Hematopoietic multipotent progenitor cell treated with erythropoietin and hydrocortisone succinate and interleukin-3 and kit ligand, for 15 days (in vitro differentiated cells): ENCODE measurements at places on chromosomes 1 and 21.

GRCh38 chr1:60620087-60620486, 462.3 kb upstream of the NFIA start:
- no peak for DNase-seq

DNA sequence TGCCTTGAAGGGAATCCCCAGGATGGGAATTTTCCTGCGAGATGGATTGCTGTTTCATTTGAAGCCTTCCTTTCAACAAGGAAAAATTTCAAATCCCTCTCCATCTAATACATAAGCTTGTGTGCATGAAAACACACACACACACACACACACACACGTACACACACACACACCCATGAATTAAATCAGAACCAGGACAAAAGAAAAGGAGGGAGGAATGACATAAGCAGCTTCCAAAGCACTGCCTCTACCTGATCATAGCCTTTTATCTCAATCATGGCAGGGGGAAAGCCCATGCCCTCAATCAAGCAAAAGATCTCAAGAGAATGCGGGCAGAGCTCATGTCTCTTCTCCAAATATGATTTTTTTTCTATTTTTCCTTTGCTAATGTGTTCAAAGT, 139.7 kb downstream of the SLC44A5 start:
- DNase-seq, result no peak

GRCh38 chr1:7915826-7916500, 24.7 kb downstream of the TNFRSF9 start:
- no peak for DNase-seq

GRCh38 chr1:232012773-232013386, 386.3 kb downstream of the DISC1 start:
- no peak for DNase-seq

DNA sequence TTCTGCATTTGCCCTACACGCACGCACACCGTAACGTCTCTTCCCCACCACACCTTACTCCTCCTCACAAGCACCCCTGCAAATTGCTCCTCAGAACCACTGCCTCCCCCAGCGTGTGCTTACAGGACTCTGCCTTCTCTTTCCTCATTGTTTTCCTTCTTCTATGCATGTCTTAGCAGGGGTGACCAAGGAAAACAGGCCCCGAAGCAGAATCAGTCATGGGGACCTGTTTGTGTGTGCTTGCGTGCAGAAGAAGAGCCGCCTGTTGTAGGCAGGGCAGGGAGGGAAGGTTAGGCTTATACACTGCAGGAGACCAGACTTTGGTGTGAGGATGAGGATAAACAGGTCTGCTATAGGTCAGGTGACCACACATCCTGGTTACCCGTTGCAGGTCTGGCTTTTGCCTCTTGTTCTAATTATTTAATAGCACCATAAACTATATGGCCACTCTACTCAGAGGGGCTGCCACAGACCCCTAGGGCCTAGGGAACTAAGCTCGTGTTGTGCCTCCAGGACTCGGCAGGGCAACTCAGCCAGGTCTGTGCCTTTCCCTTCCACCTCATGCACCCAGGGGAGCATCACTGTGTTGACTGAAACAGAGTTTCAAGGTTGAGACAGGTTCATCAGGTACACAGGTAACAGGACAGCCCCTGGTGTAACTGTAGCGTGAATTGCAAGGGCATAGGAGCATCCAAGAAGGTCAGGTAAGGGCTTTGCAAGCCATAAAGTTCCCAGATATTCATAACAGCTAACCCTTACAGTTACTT, 60.8 kb upstream of the EPS8L3 start:
- DNase-seq, result no peak

DNA sequence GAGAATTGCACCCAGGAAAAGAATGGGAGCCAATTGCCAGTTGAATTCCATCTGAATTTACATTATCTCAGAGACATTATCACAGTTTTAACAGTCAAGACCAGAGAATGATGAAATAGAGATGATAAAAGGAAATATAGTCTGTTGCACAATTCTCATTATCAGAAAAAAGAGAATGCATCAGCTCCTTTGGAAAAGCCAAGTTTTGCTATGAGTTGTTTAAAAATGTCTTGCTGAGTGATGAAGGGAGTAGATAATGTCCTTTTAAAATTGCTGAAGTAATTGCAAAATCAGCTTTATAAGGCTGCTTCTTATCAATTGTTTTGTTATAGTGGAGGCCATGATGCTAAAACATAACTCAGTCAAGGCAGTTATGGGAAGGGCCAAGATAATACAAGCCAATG, 37.9 kb upstream of the EEIG2 start:
- no peak for DNase-seq

DNA sequence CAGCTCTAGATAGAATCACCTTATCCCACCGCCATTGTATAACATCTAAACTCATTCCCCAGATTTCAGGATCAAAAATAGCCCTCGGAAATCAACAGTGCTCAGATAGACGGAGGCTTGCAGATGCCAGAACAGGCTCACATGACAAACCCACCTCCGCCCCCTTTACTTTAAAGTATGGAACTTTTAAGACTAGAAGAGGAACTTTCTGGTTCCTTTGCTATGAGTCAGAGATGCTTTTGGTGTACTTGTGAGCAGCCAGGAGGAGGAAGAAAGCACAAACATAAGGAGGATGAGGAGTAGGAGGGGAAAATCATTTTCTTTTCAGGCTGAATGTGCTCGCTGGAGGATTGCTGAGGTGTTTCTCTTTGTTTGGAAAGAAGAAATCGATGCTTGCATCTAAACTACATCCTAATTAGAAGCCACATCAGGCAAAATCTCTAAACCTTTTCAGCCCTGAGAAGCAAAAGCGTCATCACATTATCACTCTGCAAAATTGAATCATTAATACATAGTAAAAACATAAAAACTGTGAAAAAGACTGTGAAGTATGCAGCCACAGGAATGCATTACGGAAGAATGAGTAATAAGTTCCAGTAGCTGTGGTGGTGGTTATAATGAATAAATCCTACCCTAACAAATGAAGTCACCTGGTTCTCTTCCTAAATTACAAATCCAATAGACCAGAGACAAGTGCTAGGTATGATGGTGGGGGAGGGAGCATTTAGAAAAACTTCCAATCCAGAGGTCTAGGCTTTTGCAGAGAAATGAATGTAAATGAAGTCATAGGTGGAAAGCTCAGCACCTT, 251.3 kb downstream of the KCNH1 start:
- no peak for DNase-seq

DNA sequence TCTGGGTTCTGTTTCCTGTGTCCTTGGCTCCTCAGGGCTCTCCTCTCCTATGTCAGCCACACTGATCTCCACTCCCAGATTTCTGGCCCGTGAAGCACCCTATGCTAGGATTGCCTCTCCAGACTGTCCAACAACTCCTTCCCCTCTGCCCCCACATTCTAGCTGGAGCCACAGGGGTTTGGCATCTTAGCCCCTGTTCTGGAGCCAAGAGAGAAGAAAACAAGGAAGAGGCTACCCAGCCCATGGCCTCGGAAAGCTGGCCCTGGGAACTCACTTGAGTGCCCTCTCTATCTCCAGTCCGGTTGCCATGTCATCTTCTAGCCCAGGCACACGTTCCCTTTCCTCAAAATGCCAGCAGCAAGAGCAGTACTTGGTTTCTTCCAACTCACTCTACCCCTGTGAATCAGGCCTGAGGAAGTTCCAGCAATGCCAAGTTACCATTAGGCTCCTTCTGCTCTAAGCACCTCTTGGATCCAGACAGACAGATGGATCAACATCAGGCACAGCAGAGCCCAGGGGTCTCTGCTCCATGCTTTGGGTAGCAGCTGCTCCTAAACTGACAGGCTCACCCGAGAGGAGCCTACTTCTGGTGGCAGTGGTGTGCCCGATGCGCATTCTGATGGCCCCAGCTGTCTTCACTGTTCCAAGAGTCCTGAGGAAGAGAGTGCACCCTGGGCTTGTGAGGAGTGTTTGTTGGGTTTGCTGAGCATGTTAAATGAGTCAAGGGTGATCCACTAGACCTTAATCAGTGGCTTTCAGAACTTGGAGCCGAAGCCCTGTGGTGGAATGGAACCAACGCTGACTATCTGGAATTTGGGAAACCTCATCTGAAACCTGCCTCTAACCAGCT, 11.6 kb upstream of the GPR61 start:
- DNase-seq, result no peak

- DNase-seq, result no peak
Measured at GRCh38 chr1:218369688-218370511, 24.8 kb downstream of the TGFB2 start.

- DNase-seq, result no peak
Measured at GRCh38 chr21:43275421-43276211, 106.8 kb downstream of the CRYAA start.

GRCh38 chr1:203278082-203278884, 27.0 kb upstream of the BTG2 start:
- no peak for DNase-seq

GRCh38 chr21:41900401-41900800, 21.3 kb upstream of the PRDM15 start:
- DNase-seq, result no peak

- no peak for DNase-seq
Measured at GRCh38 chr1:13662493-13662892, 37.5 kb upstream of the PRDM2 start.

DNA sequence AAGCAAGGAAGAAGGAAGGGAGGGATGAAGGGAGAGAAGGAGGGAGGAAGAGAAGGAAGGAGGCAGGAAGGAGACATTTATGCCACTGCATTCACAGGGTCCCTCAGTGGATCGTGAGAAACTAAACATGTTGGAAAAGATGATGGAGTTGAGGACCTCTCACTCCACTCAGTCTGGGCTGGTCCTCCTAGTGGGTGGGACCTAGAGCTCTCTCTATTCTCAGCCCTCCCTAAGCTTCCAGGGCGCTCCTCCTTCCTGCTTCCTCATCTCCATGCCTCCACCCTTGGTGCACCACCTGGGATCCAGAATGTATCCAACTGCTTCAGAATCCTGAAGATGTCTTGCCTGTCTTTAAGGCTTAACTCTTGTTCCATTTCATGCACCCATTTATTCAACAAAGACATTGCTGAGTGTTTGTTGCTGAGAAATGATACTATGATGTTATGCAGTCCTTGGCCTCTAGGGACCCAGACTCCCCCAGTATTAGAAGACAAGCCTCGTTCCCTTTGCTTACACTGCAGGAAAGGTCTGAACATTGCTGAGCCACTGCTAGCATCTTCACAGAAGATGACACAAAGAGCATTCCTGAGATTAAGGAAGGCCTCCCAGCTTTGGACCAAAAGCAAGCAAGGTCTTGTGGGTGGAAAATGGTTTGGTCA, 88.5 kb downstream of the BEND5 start:
- DNase-seq, result no peak

DNA sequence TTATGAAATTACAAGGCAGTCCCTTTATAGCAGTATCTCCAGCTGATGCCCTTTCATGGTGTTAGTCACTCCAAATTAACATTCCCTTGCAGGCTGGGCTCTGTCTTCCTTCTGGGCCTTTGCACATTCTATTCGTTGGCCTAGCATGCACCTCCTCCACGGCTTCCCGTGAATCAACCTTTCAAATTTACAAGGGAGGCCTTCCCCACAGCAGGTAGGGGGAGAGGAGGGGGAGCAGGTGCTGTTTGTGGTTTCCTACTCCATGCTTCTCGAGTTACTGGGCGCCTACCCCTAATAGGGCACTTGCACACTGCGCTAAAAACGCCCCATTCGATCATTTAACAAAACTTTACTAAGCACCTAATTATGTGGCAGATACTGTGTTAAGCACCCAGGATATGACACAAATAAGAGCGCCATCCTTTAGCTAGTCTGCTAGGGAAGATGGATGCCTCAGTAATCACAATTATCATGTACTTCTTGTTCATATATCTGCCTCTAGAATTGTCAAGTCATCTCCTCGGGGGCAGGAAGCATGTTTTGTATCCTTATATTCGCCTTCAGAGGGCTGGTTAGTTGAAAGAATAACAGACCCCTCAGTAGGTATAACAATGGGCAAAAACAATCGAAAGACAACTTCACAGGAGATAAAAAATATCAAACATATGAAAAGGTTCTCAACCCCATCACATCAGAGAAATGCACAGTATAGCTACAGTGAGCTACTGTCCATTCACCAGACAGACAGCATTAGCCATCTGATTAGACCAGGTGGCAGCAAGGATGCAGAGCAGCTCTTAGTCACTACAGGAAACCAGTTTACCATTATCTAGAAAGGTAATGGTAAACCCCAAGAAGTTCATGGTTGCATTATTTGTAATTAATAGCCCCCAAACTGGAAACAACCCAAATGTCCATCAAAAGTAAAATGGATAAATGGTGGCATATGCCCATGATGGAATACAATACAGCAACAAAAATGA, 1.7 kb upstream of the ADAR start:
- DNase-seq, result no peak
